SHP77 treated with DMSO at 0.1 percent for 48 hours (cell line): ENCODE measurements at places on chromosomes 6 and 20.

GRCh38 chr6:170111816-170112582 lies 178.9 kb downstream of the DLL1 start:
- DNase-seq = no peak

GRCh38 chr20:48841196-48841874 lies 13.5 kb upstream of the PREX1 start:
- no peak for DNase-seq

DNA sequence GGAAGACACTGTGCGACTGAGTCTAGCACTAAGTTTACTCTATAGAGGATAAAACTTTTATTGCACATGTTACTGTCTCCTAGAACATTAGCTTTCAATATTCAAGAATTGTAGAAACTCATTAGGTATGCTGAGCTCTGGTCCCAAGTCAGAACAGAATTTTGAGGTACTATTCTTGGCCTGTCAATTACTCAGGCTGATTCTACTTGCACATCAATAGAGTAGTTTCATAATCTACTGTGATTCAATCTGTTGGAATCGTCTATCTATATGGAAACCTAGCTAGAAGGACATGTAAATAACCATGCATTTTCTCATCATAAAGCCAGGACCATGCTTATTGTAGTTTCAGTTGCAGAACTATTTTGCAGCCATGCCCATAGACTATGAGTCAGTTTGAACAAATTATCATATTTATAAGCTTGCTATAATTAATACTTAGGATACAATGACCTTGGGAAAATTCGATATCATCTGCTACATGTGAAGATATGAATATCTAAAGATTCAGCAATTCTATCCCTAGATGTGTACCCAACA lies 41.6 kb downstream of the FLRT3 start:
- DNase-seq = no peak

DNA sequence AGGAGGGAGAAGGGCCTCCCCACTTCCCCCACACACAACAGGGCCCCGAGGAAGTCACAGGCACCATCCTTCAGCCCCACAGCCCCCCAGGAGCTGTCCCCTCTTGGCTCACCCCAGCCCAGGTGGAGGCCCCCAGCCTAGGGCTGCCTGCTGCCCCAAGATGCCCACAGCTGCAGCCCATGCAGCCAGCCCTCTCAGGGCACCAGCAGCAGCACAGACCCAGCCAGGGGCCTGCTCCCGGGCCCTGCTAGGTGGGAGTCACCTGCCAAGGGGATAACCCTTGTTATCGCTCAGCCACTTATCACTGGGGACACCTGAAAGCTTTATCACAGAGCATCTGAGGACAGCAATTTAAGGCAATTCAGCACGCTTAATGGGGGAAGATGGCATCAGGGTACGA lies 55.0 kb downstream of the GRM4 start:
- no peak for DNase-seq

DNA sequence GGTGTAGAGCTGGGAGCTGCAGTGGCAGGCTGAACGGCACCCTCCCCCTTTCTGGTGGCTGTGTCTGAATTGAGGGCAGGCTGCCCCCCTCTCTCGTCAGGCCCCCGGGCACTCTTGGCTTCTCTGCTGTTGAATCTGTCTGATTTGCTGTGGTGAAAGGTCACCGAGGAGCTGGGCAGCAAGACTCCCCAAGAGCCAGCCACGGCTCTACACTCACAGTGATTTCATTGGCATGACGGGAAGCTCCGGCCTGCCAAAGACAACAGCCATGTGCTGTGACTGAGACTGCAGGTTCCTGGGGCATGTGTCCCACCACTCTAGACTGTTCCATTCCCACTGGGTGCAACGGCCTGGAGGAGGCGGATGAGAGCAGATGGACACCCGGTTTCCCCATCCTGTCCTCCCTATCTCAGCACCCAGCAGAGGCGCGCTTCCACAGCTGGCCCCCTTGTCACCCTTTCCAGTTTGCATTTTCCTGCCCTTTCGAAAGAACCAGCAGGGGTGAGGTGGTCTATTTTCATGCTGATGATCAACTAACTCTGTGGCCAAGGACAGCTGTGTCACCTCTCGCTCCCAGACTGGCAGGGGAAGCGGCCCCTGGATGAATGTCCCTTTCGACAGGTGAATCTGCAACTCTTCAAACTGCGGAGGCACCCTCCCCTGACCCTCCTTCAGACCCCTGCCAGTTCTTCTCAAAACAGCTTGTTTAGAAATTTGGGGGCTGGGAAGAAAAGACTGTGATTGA lies 2.2 kb downstream of the APCDD1L start:
- no peak for DNase-seq

GRCh38 chr6:137443901-137444300 lies 50.3 kb downstream of the OLIG3 start:
- no peak for DNase-seq

- DNase-seq = no peak
Measured at GRCh38 chr6:38906582-38906981, 142.0 kb upstream of the GLP1R start.

DNA sequence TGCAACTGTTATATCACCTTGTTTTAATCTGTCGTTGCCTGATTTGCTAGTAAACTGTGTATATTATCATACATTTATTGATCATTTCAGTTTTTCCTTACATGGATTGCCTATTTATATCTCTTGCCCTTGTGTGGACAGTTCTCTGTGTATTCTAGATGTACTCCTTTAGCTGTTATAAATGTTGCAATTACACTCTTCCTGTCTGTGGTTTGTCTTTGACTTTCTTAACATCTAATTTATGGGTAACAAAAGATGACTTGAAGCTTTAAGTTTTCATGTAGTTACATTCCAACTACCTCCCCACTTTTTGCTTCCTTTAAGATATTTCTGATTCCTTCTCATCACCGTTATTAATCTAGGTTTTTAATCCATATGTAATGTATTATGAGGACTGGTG lies 22.6 kb downstream of the PLCB1 start:
- DNase-seq = no peak

DNA sequence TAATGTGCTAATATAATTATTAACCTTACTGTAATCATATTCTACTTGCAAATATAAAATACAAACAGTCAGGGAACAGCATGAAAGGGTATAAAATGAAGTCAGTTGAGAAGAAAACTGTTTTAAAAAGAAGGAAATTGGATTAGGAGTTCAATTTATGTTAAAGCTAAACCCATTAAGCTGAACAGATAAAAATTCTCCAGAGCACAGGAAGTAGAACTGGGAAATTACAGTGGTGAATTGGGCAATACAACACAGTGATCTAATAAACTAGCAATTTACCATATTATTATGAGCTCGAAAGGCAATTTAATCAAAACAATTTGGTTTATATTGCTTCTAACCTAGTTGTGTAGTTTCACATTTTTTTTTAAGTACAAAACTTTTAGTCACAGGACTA lies 407.4 kb upstream of the RGS17 start:
- DNase-seq = no peak

- DNase-seq = no peak
Measured at GRCh38 chr6:21593927-21594415, 420 bp downstream of the SOX4 start.

DNA sequence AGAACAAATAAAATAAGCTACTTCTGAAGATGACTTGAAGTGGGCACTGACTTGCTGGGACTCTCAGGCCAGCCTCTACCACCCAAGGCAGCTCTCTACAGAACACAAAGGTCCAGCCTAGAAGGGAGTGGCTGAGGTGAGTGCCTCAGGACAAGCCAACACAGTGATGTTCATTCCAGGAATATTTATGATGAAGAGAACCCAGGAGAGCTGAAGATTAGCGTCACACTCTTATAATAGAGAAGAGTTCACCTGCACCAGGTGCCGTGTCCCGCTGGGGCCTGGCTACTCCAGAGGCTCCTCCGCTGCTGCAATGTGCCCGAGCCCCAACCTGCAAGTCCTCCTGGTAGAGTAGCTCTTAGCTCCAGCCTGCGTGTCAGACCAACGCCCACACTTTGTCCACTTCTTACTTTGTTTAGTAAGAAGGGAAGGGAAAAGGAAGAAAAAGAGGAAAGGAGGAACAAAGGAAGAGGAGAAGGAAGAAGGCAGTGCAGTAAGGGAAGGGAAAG lies 182.4 kb upstream of the QKI start:
- no peak for DNase-seq

- DNase-seq = no peak
Measured at GRCh38 chr20:45828589-45828988, 1.5 kb upstream of the TNNC2 start.
